ENCODE measurements at places on chromosomes 12 and 14.

DNA sequence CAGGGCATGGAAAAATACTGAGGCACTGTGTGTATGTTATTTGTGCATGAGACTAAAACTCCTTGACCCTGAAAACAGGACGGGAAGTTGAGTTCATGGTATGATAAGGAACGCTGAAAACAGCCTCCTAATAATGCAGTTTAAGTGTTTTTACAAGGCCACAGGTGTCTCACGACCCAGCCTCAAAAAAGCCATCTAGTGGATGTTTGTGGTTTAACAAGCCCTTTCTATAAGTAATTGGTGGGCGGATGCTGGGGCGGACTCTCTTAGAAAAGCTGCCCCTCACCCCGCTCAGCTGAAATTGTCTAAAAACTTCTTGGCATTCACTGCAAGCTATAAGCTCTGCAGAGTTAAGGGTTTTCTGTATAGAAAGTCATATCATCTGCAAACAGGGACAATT lies 184.5 kb downstream of the NUBPL start:
- DNase-seq, result no peak

DNA sequence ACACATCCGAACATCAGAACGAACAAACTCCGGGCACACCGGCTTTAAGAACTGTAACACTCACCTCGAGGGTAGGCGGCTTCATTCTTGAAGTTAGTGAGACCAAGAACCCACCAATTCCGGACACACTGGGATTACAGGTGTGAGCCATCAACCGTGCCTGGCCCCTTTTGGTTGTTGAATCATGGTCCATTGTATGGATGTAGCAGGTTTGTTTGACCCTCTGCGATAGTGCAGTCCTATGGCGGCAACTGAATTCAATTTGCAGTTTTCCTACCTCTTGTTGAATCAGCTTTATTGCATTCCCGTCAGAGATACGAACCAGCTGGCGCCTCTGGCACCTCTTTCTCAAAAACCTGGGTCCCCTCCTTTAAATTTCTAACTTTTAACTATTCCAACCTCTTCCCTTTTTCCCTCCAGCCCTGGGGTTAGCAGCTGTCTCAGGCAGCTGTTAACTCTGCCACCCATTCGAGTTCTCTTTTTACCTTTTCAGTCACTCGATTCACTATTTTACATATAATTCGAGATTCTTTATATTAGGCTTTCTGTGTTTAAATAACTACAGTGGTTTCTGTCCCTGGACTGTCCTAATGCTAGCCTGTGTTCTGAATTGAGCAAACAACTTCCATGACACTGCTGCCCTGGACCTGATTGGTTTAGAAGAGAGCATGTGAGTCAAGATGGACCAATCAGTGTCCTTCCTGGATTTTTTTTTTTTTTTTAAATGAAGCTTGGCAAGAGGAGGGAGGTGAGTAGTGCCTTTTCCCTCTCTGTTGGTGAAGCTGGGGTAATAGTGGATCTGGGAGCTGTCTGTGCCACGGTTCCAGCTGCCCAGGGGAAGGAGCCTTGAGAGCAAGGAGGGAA lies 261.5 kb downstream of the PCNX1 start:
- DNase-seq, result no peak

DNA sequence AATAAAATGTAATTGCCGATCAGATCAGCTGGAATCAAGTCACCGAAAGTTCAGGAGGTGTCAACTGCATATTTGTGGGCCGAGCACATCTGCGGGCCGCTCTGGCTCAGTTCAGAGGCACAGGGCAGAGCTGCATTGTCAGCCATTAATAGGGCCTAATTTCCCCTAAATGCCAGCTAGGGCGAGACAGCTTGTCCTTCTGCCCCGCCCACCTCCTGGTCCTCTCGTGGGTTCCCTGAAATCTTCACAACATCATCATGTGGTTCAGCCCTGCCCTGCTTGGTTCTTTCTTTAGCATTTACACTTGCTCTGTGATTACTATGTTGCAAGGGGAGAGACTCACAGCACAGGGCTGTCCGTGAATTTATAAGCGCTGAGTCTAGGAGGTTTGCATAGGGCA lies 148.9 kb downstream of the CHST11 start:
- DNase-seq, result no peak

DNA sequence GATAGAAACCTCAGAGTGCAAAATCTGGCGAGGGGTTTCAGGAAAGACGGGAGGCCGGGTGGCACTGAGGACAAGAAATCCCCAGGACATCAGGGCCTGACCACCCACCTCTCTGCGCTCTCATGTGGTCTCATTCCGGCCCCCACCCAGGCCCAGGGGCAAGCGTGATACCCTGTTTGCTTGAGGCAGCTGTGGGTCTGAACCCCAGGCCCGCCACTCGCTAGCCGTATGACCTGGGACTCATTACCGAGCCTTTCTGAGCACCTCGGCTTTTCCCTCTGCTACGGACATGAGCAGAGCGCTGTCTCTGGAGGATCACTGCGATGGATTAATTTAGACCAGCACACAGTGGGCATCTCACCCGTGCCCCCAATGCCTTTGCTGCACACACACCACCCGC lies 25.5 kb upstream of the BCDIN3D start:
- no peak for DNase-seq

DNA sequence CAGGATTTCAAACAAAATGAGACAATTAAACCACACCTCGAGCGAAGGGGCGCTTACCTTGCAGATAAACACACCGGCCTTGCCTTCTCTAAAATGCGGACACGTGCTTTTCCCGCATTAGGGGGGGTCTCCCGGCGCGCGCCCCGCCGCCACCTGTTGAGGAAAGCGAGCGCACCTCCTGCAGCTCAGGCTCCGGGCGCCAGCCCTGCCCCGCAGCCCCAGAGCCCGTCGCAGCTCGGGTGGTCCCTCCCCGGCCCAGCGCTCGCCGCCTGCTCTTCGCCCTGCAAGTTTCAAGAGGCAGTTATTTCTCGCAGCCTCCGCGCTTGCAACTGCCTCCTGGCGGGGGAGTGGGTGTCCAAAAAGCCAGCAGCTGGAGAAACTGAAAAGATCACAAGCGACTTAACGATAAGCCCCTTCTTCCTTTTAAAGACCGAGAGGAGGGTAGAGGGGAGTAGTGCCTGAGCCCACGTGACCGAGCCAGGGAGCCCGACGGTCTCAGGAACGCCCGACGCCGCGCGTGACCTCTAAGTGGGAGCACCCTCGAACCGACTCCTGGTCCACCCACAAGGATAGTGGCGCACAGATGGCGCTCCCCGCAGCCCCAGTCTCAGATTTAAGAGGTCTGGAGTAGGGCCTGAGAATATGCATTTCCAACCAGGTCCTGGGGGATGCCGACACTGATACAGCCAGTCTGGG lies at the start of gene ESR2:
Gene ESR2, minus strand, starts transcription at position 396 of the 696 bp plus-strand sequence. CDS start 11,386 bp downstream, outside the sequence.
- peak; percentile 49 for DNase-seq

- DNase-seq, result no peak
These were observed 484.7 kb downstream of the LRIG3 start for GRCh38 chr12:58435647-58436046.

DNA sequence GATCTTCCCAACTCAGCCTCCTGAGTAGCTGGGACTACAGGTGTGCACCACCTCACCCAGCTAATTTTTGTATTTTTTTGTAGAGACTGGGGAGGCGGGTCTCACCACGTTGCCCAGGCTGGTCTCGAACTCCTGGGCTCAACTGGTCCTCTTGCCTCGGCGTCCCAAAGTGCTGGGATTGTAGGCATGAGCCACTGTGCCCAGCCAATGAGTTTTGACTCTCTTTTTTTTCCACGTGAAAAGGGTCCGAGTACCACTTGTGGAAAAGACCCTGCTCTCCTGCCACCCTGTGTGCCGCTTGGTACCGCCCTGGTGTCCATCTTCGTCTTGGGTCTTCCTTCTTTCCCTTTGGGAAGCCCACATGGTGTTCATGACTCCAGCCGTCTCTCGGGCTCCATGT lies 17.6 kb downstream of the TEDC1 start:
- no peak for DNase-seq

GRCh38 chr12:124520265-124520701 lies 47.1 kb downstream of the NCOR2 start:
- peak; percentile 20 for DNase-seq

- DNase-seq, result no peak
These were observed 33.1 kb downstream of the PHLDA1 start for GRCh38 chr12:75998292-75999063.

DNA sequence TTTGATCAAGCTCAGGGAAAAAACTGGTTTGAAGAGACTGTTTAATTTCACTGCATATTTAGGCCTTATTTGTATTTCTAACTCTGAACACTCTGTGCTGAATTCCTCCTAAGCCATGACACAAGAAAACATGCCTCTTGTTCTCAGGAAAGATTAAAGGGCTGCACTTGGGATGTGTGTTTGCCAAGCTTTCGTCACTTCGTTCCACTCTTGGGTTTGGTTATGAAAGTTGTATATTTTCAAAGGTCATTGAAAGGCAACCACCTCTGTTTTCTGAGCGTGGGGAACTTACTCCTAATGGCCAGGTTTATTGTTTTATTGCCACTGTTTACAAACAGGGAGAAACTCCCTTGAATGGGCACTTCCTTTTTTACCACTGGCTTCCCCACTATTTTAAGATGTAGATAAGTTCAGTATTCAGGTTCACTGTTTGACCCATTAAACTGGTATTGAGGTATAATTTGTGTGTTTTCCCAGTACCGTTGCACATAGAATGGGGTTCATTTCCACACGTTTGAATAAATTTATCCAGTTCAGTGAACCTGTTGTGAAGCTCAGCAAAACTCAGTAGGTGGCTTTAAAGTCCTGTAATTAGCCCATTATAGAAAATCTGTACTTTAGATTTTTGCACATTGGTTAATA lies 65.3 kb downstream of the NKX2-1 start:
- no peak for DNase-seq

DNA sequence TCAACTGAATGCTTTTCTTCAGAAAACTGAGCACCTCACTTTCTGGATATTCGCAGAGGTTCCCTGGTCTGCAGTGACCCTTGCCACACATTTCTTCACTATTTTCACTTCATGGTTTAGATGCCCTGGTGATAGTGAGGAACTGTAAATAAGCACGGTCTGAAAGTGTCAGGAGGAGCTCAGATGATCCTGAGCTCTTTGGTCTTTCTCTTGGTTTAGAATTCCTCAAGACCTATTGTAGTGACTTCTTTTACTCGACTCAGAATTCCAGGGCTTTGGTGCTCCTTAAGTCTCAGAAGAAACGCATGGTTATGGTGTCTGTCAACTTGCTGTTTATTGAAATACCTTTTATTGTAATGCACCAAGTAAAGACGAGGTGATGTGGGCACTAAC lies 84.0 kb downstream of the SAMD4A start:
- no peak for DNase-seq
